ENCODE measurements at places on chromosomes 11 and 22. TPM values are rescaled to one million over a fixed set of nuclear protein-coding genes. Genes with fewer than 3 reads are reported as not detected.

GRCh38 chr22:30877662-30878515, 90.7 kb downstream of the MORC2 start:
- DNase-seq, result peak; percentile 67

DNA sequence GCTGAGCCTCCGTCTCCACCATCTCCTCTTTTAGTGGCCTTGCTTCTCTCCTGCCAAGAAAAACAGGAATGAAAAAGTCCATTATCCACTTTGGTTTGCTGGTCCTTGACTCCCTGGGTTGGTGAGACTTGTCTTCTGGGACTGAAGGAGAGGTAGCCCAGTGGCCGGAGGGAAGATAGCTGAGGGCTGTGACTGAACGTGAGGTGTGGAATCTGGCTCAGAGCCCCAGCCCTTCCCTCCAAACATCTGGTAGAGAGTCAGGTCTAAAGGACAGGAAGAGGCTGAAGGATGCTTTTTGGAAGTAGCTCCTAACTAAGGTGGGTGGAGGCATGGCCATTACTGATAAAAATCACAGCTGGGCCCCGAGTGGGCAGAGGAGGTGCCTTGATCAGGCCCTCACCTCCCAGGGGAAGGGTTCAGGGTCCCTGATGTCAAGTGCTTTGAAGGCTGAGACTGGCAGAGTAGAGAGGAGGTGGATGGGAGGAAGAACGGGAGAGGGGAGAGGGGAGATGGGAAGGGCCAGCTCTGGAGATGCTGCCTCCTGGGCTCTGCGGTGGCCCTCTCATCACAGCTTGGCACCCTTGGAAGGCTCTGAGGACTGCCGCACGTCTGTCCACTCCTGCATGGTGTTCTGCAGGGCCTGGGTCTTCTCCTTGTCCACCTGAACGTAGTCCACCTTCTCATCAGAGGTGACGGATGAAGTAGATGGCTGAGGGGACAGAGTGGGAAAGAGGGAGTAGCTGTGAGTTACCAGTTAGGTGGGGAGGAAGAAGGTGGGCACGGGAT, 30.2 kb downstream of the USP35 start:
- DNase-seq, result no peak

- no peak for DNase-seq
Observed at GRCh38 chr11:111378185-111378860, 752 bp downstream of the POU2AF1 start.

GRCh38 chr11:35148163-35148837, 9.3 kb downstream of the CD44 start:
- no peak for DNase-seq

- DNase-seq, result no peak
Observed at GRCh38 chr11:73386016-73386415, 9.8 kb downstream of the RELT start.

- no peak for DNase-seq
Observed at GRCh38 chr11:614623-615503, 887 bp downstream of the IRF7 start.

GRCh38 chr22:49075150-49075549, 752.5 kb downstream of the BRD1 start:
- DNase-seq, result peak; percentile 51

DNA sequence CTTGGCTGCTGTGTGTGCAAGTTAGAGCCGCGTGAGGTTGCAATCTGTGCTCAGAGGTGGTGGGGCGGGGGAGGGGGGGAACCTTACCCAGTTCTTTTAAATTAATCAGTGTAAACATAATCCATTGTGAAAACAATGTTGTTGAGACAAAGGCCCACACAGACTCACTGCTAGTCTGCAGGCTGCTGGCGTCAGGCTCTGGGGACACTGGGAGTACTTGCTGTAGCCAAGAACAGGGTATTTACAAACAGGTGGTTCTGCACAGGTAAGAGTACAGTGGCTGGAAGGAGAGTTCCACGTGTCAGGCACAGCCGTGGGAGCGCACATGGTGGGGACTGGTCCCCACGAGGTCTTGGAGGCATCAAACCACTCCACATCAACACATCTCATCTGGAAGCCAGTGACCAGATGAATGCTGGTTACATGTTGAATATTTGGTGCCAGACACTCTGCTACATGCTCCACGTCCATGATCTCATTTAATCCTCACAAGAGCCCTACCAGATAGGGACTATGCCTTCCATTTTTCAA, 27.4 kb downstream of the SCUBE1 start:
- no peak for DNase-seq

DNA sequence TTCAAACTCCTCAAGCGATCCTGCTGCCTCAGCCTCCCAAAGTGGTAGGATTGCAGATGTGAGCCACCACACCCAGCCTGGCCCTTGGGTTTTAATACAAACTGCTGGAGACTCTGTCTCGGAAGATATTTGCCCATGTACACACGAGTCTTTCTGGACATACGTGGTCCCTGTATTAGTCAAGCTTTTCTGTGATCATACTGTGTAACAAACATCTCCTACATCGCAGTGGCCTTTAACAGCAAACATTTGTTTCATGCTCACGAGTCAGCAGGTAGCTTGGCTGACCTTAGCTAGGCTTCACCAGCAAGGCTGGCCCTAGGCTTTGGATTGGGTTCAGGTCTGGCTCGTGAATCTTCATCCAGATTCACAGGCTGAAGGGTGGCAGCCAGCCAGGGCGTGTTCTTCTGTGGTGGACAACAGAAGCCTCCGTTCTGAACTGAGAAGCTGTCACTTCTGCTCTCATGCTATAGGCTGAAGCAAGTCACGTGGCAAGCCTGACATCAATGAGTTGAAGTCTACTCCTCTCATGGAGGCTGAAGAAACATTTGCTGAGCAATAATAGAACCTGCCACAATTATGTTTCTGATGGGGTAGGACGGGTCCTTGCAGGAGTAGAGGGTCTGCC, 8.8 kb downstream of the KIAA1671 start:
- no peak for DNase-seq

GRCh38 chr11:66133216-66133775, 63.2 kb downstream of the PACS1 start:
- DNase-seq, result no peak

- no peak for DNase-seq
Observed at GRCh38 chr11:15291885-15292284, 177.2 kb downstream of the INSC start.

DNA sequence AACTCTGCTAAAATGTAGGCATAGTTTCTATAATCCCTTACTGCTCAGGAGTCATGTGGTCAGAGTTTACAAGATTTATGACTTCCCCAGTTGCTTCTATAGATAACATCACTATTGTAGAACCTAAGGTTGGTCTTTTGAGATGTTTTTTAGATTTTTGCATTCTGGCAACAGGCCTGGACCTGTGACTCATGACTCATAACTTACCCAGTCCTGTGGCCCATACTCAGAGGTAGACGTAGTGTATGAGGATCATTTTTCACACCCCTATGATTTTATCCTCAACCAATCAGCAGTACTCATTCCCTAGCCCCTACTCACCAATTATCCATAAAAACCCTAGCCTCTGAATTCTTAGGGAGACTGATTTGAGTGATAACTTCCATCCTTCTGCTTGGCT, 384.4 kb upstream of the DDI1 start:
- no peak for DNase-seq

GRCh38 chr11:73465023-73465675, 89.0 kb downstream of the RELT start:
- DNase-seq, result no peak

DNA sequence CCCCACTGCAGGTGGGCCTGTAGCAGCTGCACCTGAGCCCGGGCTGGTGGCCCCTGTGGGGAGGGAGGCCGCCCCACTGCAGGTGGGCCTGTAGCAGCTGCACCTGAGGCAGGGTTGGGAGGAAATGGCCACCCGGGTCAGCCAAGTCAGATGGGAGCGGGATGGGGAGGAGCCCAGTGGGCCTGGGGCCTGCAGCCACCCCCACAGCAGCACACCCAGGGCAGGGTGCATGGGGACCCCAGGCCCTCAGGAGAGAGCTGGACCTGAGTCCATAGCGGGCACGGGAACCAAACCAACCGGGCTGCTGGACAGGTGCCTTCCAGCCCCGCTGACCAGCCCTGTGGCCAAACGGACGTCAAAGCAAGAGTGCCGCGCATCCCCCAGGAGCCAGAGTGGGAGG, 61.7 kb downstream of the BRD1 start:
- DNase-seq, result no peak

DNA sequence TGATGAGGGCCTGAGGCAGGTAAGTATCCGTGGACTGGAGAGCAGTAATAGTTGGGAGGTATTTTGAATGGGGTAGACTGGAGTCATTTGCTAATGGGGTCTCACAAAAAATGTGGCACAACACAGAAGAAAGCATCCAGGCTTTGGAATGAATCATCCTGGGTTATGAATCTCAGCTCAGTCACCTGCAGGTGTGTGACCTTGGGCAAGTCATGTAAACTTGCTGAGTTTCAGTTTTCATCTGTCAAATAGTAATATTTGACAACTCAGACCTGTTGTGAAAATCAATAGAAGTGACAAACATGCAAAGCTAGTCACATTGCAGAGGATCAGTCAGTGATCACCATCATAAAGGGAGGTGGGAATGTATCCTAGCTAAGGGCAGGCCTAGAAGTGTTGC, 232.0 kb upstream of the TENM4 start:
- no peak for DNase-seq

GRCh38 chr11:76604081-76604625, 66.4 kb downstream of the LRRC32 start:
- no peak for DNase-seq

DNA sequence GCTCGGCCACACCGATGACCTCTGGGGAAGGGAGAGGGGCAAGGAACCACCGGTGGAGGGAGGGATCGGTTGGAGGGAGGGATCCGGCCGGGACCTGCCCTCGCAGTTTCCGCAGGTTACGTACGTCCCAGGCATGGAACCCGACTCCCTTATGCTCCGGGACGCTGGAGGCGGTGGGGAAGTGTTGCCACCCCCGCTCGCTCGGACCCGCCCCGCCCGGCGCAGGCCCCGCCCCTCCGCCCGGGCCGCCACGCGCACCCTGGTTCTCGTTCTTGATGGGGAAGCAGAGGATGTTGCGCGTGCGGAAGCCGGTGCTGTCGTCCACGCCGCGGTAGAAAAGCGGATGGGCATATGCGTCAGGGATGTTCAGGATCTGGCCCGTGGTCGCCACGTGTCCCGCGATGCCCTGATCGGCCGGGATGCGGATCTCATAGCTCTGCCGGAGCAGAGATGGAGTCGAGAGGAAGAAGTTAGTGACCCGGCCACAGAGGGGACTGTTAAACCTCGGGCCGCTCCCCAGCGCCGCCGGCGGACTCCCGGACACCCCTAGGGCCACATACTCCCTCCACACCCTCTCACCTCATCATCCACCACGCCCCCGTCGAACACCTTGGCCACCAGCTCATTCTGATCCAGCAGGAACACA, 89.8 kb downstream of the PDE2A start:
- peak; percentile 95 for DNase-seq

The OR52A1 gene
- total RNA-seq, result not detected

The TSSK2 gene
- total RNA-seq, result not detected

The PRDX5 gene
- 98.6 TPM for total RNA-seq

The RASSF10 gene
- total RNA-seq, result 0.19 TPM

The LMNTD2 gene
- total RNA-seq, result 0.56 TPM

The MYRF gene
- total RNA-seq, result 3.1 TPM

The RAB39A gene
- 2.5 TPM for total RNA-seq

The DEPDC7 gene
- 1.4 TPM for total RNA-seq

Measured in posterior vena cava (tissue), 2 donors.